Activated CD8-positive, alpha-beta memory T cell treated with anti-CD3 and anti-CD28 coated beads for 36 hours (primary cell): ENCODE measurements at places on chromosomes 3 and 15. TPM values are rescaled to one million over a fixed set of nuclear protein-coding genes. Genes with fewer than 3 reads are reported as not detected.

The SH3GL3 gene
- not detected for total RNA-seq

The CD200 gene
- total RNA-seq = 25.1 TPM

The SLC22A14 gene
- not detected for total RNA-seq

The MNS1 gene
- 1.2 TPM for total RNA-seq

The DHX30 gene
- 115 TPM for total RNA-seq
